Central memory CD4-positive, alpha-beta T cell (primary cell): ENCODE measurements at places on chromosomes 7 and 10.
A peak's percentile ranks its signal among the peaks of the same experiment; 100 is the strongest.

DNA sequence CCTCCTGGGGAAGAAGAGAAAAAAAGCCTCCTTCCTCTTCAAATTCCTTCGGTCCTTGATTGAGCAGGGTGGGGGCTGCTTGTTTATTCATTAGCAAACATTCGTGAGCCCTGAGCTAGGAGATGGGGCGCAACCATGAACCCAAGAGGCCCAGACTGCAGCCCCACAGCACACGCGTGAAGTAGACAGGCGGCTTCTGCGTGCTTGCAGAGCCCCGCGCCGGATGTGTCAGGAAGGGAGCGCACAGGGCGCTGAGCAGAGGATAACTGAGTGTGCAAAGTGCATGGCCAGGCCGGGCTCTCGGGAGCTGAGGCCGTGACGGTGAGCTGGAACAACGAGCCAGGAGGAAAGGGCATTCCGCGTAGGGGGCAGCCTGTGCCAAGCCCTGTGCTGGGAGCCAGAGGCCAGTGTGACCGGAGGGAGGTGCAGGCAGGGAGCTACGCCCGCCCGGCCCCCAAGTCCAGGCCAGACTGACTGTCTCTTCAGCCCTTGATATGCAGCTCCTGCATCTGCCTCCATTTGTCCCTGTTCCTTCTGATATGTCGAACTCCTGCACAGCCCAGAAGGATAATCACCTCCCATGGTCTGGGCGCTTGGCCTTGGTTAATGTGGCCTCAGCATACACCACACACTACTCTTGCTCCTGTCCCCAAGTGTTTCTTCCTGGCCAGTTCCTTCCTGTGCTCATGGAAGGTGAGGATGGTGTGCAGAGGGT, 4.6 kb downstream of the FOXL3 start:
- no peak for DNase-seq

- DNase-seq: peak; percentile 59
Measured at GRCh38 chr7:99365318-99366141, 9.0 kb upstream of the ARPC1B start.

DNA sequence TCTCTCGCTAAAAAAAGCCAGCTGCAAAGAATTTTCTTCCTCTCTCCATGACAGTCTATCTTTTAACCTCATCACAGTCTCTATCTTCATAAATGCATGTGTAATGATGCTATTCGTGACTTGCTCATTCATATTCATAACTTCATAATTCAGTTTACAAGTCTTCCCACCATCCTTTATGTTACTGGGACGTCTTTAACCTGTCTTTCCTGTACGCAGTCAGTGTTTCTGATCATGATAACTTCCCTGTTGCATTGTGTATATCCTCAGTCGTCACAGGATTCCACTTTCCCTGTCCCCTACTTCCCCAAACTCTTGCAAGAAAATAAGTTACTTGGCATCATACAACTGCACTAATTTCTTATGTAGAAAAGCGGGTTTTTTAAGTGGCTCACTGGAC, 165.6 kb upstream of the ASAH2 start:
- no peak for DNase-seq

- DNase-seq: no peak
Measured at GRCh38 chr7:31000161-31000693, 36.5 kb downstream of the GHRHR start.

DNA sequence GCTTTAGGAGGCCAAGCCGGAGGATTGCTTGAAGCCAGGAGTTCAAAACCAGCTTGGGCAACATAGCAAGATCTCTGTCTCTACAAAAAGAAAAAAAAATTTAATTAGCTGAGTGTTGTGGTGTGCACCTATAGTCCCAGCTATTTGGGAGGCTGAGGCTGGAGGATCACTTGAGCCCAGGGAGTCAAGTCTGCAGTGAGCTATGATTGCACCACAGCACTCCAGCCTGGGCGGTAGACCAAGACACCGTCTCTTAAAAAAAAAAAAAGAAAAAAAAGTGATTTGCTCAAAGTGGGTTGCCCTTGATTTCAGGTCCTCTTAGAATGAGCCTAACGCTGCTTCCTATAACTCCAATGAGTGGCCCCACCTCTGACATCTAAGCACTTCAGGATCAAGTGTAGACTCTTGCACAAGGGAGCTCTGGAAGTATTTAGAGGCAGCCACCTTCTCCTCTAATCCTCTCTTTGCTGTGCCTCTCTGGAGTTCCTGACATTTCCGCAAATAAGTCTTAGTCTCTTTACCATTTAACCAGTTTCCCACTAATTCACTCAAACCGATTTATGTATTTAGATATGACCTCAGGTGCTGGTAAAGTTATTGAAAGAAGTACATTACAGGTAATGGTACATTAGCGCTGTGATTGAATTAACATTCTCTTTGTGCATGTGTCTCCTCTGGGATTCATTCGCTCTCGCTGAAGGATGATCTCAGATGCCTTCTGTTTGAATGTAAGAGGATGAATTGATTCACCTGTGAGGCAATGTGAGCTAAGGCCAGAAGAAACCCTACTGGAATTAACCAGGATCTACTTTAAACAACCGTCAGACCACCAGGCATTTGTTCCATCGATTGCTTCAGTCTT, 60.8 kb upstream of the CELF2 start:
- DNase-seq: no peak

DNA sequence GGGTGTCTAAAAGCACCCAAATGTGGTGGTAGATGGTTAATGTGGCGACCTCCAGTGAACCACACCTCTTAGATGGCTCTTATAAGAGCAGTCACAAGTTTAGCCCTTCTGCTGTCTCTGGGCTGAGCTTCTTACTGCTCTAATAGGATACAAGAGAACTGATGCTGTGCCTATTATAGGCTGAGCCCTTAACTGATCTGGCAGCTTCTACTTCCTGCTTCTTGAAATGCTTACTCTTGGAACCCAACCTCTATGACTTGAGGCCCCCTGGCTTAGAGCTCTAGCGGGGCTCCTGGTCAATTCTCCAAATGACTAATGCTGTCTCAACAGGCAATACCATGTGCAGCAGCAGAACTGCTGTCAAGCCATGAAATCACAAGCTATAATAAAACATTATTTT, 35.0 kb upstream of the LSM8 start:
- DNase-seq: no peak

DNA sequence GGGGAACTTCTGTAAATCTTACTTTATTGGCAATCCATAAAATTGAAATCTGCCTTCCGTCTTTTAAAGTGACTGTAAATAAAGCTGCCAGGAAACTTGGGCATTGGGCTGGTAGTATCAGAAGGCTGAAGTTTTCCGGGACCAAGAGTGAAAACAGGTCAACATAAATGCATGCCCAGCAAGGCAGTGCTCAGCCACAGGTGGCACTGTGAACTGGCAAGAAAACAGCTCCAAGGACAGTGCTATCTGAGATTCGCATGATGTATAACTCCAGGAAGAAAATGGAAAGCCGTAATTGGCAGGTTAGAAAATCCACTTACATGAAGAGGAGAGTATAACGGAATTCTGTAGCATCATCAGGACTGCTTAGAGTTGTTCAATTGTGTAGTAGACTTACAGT, 1.9 kb upstream of the INSYN2A start:
- no peak for DNase-seq

GRCh38 chr7:12573885-12574284, 3.4 kb downstream of the SCIN start:
- DNase-seq: no peak

GRCh38 chr7:104791080-104791479, 222.9 kb upstream of the KMT2E start:
- DNase-seq: no peak
